ENCODE measurements at places on chromosomes 7 and 10.

DNA sequence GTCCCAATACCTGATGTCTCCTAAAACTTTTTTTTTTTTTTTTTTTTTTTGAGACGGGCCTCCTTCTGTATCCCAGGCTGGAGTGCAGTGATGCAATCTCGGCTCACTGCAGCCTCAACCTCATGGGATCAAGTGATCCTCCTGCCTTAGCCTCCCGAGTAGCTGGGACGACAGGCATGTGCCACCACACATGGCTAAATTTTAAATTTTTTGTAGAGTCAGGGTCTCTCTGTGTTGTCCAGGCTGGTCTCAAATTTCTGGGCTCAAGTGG is 28.4 kb downstream of the GTF2IRD1 start:
- DNase-seq, result no peak

GRCh38 chr10:122530177-122530576 is 30.4 kb upstream of the DMBT1 start:
- DNase-seq, result no peak

DNA sequence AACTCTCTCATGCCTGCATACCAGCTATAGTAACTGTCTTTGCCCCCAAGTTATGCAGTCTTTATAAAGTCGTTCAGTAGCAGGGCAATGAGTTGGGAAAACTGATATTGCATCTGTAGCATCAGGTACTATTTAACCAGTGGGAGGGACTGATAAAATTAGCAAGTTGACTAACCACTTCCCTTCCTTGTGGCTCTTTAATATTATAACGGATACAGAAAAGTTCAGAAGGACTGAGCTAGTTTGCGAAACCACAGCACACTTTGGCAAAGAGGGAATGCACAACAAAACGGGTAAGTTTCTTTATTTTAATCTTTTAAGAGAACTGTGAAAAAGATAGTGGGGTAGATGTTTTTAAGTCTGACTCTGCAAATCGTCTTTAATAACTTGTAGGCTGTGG is 205.3 kb upstream of the HDAC9 start:
- DNase-seq, result no peak

DNA sequence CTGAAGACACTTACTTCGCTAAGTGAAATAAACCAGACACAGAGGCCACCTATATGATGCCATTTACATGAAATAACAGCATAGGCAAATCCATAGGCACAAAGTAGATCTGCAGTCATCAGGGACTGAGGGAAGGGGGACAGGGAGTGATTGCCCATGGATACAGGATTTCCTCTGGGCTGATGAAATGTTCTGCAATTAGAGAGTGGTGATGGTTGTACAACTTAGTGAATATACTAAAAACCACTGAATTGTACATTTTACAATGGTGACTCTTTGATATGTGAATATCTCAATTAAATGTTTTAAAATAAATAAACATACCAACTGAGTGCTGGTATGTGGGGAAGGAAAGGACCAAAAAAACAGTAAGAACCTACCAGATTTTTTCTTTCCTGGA is 20.4 kb downstream of the PPA1 start:
- DNase-seq, result no peak

- DNase-seq, result no peak
Measured at GRCh38 chr10:132984801-132985545, 42.6 kb upstream of the CFAP46 start.

GRCh38 chr10:45408421-45409319 is 34.7 kb downstream of the ALOX5 start:
- no peak for DNase-seq

DNA sequence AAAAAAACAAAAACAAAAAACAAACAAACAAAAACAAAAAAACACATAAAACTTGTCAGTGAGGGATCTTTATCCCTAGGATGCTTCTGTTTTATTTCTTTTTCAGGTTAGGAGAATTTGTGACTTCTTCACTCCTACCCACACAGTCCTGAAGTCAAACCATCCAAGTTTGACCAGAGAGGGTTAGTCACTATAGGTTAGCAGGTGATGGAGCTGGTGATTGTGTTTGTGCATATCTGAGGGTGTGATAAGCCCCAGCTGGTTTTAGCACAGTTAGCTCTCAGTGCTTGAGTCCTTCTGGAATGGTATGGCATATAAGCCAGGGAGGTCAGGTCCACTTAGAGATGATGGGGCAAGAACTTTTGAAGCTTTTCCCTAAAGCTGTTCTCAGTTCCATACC is 11.8 kb upstream of the IKZF1 start:
- no peak for DNase-seq

GRCh38 chr10:123229927-123230630 is 75.9 kb downstream of the BUB3 start:
- DNase-seq, result no peak

DNA sequence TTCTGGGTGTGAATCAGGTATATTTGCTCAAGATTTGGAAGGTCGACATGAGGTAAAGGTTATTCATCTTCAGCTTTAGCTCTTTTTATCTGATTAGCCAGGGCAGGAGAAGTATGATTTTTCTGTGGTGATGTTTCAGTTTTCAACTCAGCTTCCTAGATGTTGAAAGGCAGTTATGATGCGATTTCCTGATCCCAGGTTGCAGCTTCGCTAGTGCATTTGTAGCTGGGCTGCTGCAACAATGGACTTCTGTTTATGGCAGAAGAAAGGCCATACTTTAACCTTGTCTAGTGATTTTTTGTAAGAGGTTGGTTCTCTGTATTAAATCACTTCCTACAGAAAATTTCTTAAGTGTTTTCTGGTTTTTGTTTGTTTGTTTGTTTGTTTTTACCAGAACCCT is 619.3 kb downstream of the AUTS2 start:
- no peak for DNase-seq

- no peak for DNase-seq
Measured at GRCh38 chr10:5685764-5686240, 1.2 kb downstream of the TASOR2 start.

DNA sequence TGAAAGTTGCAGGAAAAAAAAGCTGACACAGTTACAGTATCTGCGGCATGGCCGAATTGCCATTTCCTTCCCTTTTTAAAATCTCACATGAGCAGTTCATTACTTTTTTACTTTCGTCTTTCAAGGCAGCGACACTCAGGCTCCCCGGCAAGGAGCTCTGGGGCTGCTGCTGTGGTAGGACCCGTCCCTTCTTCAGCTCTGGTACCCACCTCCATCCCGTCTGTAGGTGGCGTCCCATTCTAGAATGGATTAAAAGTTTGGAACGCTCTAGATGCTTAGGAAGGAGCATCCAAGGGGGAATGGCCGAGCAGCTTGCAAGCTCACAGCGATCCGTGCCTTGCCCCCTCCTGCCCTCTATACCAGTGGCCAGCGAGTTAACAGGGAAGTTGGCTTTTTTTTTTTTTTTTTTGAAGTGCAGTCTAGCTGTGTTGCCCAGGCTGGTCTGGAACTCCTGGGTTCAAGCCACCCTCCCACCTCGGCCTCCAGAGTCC is 22.8 kb upstream of the TTYH3 start:
- no peak for DNase-seq

- DNase-seq, result no peak
Measured at GRCh38 chr7:71627651-71628050, 495.7 kb downstream of the GALNT17 start.

GRCh38 chr10:30098629-30099028 is 39.2 kb upstream of the JCAD start:
- no peak for DNase-seq

DNA sequence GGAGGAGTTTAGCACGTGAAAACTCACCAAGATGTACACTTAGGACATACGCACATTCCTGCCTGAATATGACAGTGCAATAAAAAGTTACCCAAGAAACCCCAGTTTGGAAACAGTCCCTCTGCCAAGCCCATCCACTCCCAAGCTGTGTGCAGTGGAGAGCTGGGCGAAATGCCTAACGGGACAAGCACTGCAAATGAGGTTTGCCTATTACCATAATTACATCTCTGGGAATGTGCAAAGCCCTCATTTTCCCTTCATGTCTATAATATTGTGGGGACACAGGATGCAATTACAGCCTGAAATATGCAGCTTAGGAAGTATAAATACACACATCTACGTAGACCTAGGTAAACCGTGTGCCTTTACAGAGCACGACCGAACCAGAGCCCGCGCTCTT is 117.5 kb downstream of the PLXNA4 start:
- DNase-seq, result no peak

GRCh38 chr10:131982185-131982756 is 548 bp upstream of the BNIP3 start:
- DNase-seq, result no peak

- peak; percentile 6 for DNase-seq
Measured at GRCh38 chr7:4249241-4249640, 432.9 kb upstream of the FOXK1 start.

GRCh38 chr7:42156967-42157721 is 79.9 kb downstream of the GLI3 start:
- DNase-seq, result no peak

GRCh38 chr7:155770241-155770640 is 42.0 kb downstream of the SHH start:
- DNase-seq, result no peak

- no peak for DNase-seq
Measured at GRCh38 chr7:42347616-42348015, 110.6 kb upstream of the GLI3 start.

DNA sequence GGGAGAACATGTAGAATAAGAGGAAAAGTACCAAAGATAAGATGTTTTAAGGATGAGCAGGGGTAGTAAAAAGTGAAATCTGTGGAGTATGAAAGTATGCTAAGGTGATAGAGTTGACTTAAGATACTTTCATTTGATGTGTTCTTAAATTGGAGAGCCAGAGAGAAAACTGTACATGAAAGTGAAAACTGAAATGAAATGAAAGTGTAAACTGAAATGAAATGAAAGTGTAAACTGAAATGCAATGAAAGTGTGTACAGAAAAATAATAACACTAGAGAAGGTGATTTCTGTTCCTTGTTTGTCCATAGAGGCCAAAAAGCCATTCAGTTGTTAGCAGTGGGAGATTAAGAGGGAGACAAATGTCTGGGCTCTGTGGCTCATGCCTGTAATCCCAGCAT is 17.5 kb downstream of the AHR start:
- no peak for DNase-seq

Measured in tibial artery (tissue), 4 donors.